ENCODE measurements at places on chromosomes 16 and 17. TPM values are rescaled to one million over a fixed set of nuclear protein-coding genes. Genes with fewer than 3 reads are reported as not detected.

Gene MPP3
- total RNA-seq = 17.3 TPM

Gene RCVRN
- 0.26 TPM for total RNA-seq

GRCh38 chr17:867896-868489, 85.8 kb downstream of the MRM3 start:
- ATAC-seq = no peak

DNA sequence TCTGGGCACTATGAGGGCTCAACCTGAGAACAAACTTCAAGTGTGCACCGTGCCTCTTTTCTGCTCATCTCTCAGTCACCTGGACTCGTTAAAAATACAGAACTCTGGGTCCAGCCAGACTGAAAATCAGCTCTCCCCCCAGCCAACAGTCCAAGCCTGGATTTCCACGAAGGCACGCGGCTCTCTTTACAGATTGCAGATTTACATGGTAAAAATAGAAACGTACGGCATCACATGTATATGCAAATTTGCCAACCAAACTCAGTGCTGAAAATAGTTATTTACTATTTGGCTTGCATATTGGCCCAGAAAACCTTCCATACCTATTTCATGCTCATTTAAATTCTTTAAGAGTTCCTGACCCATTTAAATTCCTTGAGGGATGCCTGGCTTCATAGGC, 315.8 kb downstream of the MAF start:
- no peak for ATAC-seq

DNA sequence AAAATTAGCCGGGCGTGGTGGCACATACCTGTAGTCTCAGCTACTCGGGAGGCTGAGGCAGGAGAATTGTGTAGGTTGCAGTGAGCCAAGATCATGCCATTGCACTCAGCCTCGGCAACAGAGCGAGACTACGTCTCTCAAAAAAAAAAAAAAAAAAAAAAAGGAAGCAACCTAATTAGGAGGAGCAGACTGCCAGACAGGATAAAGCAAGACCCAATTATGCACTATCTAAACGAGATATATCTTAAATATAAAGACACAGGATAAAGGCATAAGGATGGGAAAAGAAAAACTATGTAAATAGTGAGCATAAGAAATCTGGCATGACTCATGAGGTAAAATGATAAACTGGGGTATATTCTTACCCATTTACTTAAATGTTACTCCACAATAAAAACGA, 4.9 kb downstream of the TXNDC11 start:
- ATAC-seq = no peak

GRCh38 chr17:64653325-64653984, 8.7 kb downstream of the SMURF2 start:
- peak; percentile 51 for ATAC-seq

DNA sequence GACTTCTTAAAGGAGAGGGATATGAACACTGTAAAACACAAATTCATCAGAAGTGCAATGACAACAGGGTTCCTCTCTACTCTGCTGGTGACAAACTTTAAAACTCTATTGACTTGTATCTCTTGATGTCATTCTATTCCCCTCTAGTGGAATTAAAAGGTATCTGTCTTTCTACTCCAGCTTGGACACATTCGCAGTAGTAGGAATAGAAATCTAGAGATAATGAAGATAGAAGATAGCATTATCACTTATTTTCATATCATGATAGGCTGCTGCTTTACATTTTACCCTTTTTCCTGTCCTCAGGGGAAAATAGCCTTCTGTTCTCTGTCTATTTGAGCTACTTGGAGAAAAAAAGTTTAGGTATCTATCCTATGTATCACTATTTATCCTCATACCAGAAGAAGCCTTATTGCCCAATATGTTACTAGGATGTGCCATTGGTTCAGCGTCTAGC, 209.6 kb upstream of the CACNG5 start:
- no peak for ATAC-seq

Gene SUMO2
- 226 TPM for total RNA-seq

- no peak for ATAC-seq
Observed at GRCh38 chr17:41455236-41455635, 11.9 kb downstream of the KRT32 start.

Gene TBC1D3H
- total RNA-seq = not detected

GRCh38 chr17:20735796-20736195, 156.3 kb downstream of the CDRT15L2 start:
- ATAC-seq = no peak

- no peak for ATAC-seq
Observed at GRCh38 chr16:8798535-8799157, 1.0 kb downstream of the PMM2 start.

- ATAC-seq = peak; percentile 39
Observed at GRCh38 chr17:82134101-82134500, 36.1 kb upstream of the FASN start.

DNA sequence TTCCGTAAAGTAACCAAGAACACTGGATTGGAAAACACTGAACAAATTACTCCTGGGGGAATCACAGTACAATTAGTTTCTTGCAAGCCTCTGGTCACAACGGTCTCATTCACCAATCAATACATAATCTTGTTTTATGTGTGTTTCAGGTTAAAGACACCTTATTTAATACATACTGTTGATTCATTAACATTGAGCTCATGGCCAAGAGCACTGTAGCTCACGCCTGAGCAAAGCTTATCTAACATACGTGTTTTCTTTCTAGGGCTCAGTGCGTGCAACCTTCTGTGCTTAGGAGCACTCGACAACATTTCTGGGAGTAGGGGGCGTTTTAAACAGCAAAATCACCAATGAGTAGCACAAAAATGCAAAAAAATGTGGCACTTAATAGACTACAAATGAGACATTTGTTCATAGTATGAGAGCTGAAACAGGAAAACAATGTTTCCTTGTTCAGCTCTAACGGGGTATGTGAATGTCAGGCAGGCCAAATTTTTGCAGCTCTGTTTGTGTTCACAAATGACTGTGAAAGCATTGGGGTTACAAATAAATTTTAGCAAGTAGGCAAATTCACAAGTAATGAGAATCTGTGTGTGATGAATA, 206.2 kb downstream of the CNTNAP4 start:
- no peak for ATAC-seq

Gene MARF1
- total RNA-seq = 21.0 TPM

GRCh38 chr16:67163999-67164558, 466 bp upstream of the HSF4 start:
- ATAC-seq = peak; percentile 57

Gene CDH13
- 6.2 TPM for total RNA-seq

Gene CCL2
- 0.92 TPM for total RNA-seq

GRCh38 chr16:57349212-57350031, 9.2 kb upstream of the CCL22 start:
- ATAC-seq = no peak

Gene CTRB2
- total RNA-seq = 0.18 TPM

GRCh38 chr16:54928016-54928356, 2.7 kb upstream of the IRX5 start:
- no peak for ATAC-seq

Gene AANAT
- 2.9 TPM for total RNA-seq

Gene KRT12
- 1.2 TPM for total RNA-seq

Gene CUEDC1
- 14.9 TPM for total RNA-seq

GRCh38 chr17:52376137-52376536, 217.6 kb upstream of the CA10 start:
- no peak for ATAC-seq

Gene ACE
- total RNA-seq = 0.88 TPM

Gene CCL16
- total RNA-seq = not detected

Data from motor neuron (in vitro differentiated cells).